Activated naive CD8-positive, alpha-beta T cell treated with anti-CD3 and anti-CD28 coated beads, Interleukin-2, amount 10 ng/mL, durations not matched to agents 7 days and 5 days (primary cell): ENCODE measurements at places on chromosomes 4 and X. TPM values are rescaled to one million over a fixed set of nuclear protein-coding genes. Genes with fewer than 3 reads are reported as not detected.

DNA sequence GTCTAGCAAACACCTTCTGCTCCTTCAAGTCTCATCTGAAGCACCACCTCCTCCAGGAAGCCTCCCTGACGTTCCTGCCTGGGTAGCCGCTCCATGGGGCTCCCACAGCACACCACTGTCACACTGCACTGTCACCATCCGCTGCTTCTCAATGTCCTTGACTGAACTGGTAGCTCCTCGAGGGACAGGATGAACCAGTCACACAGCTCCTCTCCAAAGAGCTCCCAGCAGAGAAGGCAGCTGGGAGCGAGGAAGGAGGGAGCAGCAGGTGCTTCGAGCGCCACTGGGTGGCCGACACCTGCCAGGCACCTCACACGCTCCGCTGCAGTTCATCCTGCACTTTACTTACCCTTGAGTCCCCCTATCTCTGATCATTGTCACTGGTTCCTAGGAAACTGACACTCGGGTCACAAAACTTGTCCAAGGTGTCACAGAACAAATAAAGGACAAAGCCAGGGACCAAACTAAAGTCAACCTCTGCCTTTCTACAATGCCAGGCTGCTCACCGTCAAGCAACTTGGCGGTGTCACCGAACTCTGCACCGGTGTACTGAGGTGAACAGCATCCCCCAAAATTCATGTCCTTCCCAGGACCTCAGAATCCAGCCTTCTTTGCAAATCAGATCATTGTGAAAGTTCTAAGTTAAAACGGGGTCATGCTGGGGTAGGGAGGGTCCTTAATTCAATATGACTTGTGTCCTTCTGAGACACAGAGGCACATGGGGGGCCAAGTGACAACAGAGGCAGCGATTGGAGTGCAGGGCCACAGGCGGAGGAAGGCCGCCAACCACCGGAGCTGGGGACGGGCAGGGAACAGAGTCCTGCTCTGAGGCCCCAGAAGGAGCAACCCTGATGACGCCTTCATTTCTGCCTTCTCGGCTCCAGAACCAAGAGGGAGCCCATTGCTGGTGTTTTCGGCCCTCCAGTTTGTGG lies 5.5 kb upstream of the S100P start:
- no peak for DNase-seq
- peaks cover 59% of the 10 kb centered on the region for H3K4me1 ChIP-seq
- H3K27me3 ChIP-seq = no peaks in the 10 kb centered on the region
- H3K36me3 ChIP-seq = peaks cover 15% of the 10 kb centered on the region
- H3K27ac ChIP-seq = peak overlapping the region; percentile 92

- peaks cover 30% of the 10 kb centered on the region for H3K4me1 ChIP-seq
- H3K27me3 ChIP-seq = no peaks in the 10 kb centered on the region
- H3K36me3 ChIP-seq = peaks cover 31% of the 10 kb centered on the region
- H3K4me3 ChIP-seq = no peak overlapping the region
- H3K27ac ChIP-seq = no peak overlapping the region
- DNase-seq = no peak
Measured at GRCh38 chr4:184375027-184375426, 99.3 kb downstream of the IRF2 start.

DNA sequence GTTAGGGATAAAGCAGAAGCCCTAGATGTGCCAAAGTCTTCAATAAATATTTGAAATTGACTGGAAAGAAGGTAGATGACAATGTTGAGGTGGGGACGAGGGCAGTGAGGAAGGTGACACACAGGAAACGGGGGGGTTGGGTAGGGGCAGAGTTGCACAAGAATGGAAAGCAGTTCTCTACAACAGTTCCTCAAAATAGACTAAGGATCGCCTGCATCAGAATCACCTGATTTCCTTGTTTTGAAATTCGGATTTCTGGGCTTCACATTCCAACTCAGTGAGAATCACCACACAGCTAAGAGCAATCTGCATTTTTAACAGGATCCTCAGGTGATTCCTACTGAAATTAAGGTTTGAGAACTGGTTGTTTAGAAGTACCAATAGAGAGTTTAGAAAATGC lies 70.6 kb downstream of the ARFIP1 start:
- peak overlapping the region; percentile 35 for H3K4me3 ChIP-seq
- H3K4me1 ChIP-seq = peaks cover 21% of the 10 kb centered on the region
- DNase-seq = no peak
- peaks cover 22% of the 10 kb centered on the region for H3K36me3 ChIP-seq

DNA sequence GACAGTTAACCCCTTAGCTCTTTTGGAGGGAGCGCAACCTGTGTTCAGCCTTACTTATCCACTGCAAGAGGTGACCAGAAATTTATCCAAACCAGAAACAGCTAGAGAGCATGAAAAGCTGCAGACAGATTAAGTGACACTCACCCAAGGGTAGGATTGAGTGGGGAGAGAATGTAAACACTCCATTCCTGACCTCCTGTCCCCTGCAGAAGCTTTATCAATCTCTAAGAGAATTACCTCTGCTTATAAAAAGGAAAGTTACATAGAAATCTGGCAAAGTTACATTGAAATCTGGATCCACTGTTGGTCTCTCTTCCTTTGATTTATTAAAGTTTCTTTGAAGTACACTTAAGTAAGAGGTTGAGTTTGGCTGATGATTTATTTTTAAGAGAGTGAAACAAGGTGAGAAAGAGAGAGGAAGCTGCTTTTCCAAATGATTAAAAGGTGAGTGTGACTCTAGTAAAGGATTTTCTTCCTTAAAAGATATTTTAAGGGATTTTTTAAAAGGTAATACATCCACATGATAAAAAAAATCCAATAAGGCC lies 112.3 kb downstream of the ANAPC4 start:
- no peaks in the 10 kb centered on the region for H3K36me3 ChIP-seq
- peaks cover 8% of the 10 kb centered on the region for H3K27me3 ChIP-seq
- no peak for DNase-seq
- no peaks in the 10 kb centered on the region for H3K4me1 ChIP-seq

DCHS2 gene
- total RNA-seq = 0.17 TPM

CT55 gene
- not detected for total RNA-seq
